ENCODE measurements at places on chromosomes 6 and 20.

- no peak for DNase-seq
These were observed 187.6 kb downstream of the TMEM242 start for GRCh38 chr6:157135691-157136090.

- DNase-seq: no peak
These were observed 43.6 kb upstream of the SMLR1 start for GRCh38 chr6:130783416-130784107.

DNA sequence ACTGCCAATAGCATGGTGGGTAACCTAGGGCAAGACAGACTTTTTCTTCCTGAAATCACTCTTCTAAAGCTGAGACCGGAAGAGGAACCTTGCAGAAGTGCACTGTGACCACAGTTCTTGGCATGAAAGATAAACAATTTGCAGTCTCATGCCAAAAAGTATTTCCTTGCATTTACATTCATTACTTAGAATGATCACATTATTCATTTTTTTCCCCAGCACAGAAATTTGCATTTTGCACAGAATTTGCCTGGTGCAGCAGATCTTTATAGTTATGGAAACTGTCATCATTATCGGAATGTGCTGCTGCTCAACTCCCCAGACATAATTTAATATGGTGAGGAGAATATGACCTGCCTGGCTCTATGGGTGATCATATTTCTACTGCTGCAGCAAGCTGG, 42.2 kb upstream of the EDN3 start:
- DNase-seq: no peak

DNA sequence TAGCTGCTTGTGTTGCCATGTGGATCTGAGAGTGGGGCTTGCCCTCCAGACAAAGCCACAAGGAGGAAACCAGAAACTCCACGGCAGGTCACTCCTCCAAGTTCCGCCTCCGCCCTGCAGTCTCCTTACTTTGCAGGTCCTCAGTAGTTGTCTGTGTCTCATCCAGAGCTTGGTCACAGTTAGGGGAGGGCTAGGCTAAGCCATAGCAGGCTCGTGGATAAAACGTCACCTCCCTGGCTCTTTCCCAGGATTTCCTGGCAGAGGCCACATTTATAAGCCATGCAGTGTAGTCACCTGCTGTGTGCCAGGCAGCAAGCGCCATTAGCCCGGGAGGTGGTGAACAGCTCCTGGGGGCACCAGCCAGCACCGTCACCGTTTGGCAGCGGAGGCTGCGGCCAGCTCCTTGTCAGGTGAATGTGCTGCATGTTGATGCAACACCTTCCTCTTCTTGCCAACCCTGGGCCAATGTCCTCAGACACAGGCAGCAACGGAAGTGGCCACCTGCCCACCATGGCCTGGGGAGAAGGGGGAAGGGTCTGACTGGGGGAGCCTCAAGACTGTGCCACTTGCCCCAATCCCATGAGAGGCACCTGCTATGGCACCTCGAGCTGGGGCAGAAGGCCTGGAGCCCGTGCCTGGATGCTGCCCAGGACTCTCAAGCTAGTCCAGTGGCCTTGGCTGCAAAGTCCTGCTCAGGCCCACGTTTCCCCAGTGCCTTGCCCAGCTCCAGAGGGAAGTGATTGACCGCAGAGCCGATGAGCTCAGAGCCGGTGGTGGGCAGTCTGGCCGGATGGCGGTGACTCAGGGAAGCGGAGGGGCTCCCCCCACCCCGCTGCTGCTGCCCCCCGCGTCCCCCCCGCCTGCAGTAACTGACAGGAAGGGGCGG, 39.0 kb upstream of the SLCO4A1 start:
- DNase-seq: peak; percentile 13

DNA sequence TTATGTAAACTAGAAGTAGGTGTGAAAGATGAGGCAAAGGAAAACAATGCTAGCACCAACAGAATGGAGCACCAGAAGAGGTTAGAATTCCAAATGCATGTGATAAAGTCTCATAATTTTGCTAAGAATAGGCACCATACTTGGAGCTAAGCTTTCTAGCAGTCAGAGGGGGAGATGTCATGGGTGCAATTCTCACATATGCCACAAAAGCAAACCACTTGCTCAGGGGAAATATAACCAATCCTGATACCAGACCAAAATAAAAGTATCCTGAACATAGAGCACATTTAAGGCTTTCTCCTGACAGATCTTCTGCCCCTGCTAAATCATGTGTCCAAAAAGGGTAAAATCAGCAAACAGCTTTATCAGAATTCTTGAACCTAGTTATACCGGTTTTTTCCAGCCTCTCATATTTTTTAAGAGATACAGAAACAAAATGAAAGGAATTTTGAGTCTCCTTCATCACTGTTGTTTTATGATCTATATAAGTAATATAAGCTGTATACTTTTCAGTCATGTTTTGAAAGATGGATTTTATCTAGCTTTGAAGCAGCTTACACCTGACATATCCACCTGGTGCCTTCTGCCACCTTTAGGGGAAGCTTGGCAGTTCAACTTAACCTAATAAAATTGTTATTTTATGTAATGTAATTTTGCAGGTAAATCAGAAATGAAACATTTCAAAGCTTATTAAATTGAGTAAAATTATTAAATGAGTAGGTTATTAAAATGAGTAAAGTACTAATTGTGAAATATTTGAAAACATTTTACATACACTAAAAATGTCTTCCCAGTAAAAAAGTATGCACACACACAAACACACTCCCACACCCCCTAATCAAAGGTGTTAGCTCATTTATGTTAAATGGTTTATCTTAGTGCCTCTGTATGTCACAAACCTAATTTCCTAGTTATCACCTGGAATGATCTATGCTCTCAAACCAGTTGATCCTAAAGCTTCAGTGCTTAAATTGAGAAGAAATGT, 2.8 kb downstream of the SPO11 start:
- DNase-seq: no peak

DNA sequence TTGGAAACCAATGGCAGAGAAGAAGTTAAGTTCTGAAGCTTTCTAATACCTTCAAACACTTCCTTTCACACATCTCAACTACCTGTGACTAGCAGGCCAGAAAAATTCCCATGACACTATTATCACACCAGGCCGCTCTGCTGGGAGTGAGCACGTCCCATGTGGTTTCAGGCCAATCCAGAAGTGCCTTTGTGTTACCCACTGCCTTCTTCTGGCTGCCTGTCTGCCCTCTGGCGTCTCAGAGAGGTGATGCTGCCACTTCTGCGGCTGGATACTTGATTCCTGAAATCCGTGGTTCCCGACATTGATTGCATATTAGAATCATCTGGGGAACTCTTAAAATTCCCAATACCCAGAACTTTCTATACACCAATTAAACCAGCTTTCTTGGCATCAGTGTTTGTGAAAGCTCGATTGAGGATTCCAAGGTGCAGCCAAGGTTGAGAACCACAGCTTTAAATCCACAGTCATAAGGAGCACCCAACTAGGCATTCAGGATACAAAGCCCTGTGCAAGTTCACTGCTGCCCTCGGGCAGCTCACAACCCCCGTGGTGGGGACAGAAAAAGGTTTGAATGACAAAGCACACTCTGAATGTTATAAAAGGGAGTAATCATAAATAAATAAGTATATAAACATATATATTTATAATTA, 65.6 kb downstream of the STMND1 start:
- DNase-seq: no peak

GRCh38 chr6:150191809-150192208, 49.0 kb downstream of the PPP1R14C start:
- DNase-seq: no peak

DNA sequence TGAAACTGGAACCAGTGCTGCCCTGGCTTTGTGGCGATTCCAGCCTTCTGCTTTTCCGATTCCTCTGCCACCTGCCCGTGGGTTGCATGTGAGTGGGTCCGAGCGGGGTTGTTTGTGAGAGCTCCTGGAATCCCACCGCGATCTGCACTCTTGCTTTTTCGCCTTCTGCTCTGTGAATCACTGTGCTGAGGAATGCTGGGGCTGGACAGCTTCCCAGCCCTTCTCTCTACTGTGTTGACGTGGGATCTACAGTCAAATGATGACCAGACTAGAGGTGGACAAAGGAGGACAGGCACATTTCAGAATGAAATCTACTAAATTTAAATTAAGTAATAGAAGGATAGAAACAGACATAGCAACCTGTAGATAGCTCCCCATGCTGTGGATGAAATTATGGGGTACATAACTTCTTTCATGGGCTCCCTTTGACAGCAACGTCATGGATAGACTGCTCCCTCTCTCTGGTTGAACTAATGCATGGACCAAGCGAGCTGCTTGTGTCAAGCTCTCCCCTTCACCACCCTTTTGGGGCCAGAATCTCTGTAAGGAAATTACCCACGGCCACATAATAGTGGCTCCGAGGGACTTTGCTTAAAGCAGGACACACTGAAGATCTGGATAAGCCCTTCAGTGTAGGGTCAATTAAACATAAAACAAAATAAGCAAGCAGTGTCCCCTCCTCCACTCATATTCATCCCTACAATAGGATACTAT, 2.0 kb downstream of the FNDC1 start:
- no peak for DNase-seq

DNA sequence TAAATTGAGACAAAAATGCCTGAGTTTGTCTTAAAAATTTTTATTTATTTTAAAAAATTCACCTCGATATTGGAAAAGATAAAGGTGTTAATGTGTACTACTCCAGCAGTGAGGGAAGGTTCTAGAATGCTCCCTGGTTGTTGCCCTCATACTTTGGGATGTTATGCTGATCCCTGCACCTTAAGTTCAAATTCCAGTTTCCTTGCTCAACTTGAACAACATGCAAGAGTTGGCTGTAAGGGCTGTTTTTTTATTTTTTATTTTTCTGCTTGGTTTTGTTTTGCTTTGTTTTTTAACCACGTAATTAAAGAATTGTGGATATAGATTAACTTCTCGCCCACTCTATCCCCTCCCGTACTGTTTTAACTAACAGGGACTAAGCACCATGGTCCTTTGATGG, 158.7 kb upstream of the CITED2 start:
- no peak for DNase-seq

- no peak for DNase-seq
These were observed 159.8 kb downstream of the RCAN2 start for GRCh38 chr6:46331461-46331860.

DNA sequence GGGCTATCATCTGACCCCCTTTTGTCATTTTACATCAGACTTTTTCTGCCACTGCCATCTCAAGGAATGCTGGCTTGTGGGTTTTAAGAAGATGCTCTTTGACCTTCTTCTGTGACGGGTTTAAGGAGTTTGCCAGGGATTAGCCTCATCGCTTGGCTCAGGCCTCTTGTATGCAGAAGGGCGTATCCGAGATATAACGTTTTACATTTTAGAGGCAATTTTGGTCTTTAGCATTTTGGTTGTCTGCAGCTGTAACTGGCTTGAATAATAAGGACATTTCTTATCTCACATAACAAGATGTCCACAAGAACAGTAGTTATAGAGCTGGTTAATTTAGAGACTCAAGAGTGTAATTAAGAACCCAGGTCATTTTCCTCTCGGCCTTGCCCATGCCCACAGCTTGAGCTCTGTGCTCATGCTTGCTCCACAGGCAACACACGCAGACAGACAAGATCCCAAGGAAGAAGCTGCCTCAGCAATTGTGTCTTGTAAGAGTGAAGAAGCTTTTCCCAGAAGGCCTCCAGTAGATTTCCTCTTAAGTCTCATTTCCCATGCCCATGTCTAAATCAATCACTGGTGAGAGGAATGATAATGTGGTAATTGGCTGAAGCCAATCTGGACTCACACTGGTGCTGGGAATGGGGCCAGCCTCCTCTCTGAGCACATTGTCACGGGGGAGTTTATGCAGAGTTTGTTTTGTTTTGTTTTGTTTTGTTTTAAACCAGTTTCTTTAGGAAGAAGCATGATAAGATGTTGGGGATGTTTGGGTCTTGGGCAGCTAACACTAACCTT, 36.8 kb downstream of the PTCHD4 start:
- no peak for DNase-seq

GRCh38 chr6:152458648-152459644, 178.2 kb downstream of the SYNE1 start:
- DNase-seq: no peak

GRCh38 chr6:157020881-157021343, 243.7 kb downstream of the ARID1B start:
- DNase-seq: no peak

- DNase-seq: no peak
These were observed 10.1 kb upstream of the PRL start for GRCh38 chr6:22306741-22307466.

- no peak for DNase-seq
These were observed 140.4 kb downstream of the SAMD5 start for GRCh38 chr6:147648916-147649315.

- DNase-seq: no peak
These were observed 707.6 kb upstream of the MARCKS start for GRCh38 chr6:113149511-113149910.

DNA sequence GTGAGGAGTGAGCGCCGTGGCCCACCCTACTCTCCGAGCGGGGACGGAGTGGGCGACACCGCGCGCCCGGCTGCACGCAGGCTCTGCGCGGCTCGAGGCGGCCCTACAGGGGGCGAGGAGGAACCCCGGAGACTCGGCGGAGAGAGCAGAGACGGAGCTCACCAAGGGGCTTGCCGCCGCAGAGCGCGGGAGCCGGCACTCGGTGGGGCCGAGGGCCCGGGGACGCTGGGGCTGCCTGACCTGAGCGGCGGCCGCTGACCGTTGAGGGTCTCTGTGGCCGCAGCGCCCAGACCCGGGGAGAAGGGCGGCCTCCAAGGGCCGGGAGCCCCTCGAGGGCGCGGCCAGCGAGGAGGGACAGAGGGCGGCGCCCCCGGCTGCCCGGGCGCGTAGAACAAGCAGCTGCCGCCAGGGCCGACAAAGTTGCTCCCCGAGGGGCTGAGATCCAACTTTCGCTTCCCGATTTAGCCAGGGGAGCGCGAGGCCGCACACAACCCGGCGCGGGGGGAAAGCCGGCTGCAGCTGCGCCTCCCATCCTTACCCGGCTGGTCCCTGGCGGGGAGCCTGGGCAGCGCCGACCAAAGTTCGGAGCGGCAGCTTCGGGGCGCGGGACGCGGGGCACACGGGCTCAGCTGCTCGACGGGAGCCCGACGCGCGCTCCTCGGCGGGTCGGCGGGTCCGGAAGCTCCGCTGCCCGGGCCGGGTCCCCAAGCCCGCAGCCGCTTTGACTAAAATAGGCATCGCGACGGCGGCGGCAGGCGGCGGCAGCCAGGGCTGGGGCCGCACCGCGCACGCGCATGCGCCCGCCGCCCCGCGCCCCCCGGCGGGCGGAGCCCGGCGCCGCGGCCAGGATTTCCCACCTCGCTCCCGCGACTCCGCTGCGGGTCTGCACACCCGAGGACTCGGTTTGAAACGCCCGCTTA, 43.1 kb downstream of the POPDC3 start:
- DNase-seq: no peak

DNA sequence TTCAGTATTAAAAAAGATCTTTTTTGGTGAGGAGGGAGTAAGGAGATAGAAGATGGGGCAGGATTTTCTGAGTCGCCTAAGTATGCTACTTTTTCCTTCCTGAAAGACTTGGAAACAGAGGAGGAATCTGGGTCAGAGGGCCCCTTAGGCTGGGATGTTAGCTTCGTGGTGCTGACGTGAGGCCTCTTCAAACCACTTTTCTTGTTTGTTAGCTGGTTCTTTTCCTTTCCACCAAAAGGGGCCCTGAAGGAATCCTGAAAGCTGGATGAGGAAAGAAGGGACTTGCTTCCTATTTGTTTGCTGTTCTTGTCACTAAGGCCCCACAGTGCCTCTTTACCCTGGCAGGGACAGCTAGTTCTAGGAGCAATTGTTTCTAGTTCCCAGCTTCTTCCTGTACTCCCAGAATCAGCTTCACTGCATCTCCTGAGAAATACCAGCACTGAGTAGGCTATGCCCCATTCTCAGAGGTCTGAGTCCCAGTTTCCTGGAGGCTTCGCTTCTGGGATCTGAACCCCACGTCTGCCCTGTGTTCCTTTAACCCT, 2.2 kb upstream of the IL20RA start:
- no peak for DNase-seq

- no peak for DNase-seq
These were observed 503.7 kb downstream of the KIF16B start for GRCh38 chr20:16069389-16070010.

GRCh38 chr6:156946370-156946936, 169.3 kb downstream of the ARID1B start:
- no peak for DNase-seq

All from stimulated activated CD4-positive, alpha-beta T cell treated with anti-CD3 and anti-CD28 coated beads, Interleukin-4, amount 100 ng/mL, for 4 hours (primary cell).